Activated CD4-positive, alpha-beta memory T cell treated with anti-CD3 and anti-CD28 coated beads for 36 hours (primary cell): ENCODE measurements at places on chromosomes 11 and 22. TPM values are rescaled to one million over a fixed set of nuclear protein-coding genes. Genes with fewer than 3 reads are reported as not detected.

The TYR gene
- total RNA-seq = not detected

The OR2AG2 gene
- total RNA-seq = not detected

The NRXN2 gene
- 0.41 TPM for total RNA-seq

DNA sequence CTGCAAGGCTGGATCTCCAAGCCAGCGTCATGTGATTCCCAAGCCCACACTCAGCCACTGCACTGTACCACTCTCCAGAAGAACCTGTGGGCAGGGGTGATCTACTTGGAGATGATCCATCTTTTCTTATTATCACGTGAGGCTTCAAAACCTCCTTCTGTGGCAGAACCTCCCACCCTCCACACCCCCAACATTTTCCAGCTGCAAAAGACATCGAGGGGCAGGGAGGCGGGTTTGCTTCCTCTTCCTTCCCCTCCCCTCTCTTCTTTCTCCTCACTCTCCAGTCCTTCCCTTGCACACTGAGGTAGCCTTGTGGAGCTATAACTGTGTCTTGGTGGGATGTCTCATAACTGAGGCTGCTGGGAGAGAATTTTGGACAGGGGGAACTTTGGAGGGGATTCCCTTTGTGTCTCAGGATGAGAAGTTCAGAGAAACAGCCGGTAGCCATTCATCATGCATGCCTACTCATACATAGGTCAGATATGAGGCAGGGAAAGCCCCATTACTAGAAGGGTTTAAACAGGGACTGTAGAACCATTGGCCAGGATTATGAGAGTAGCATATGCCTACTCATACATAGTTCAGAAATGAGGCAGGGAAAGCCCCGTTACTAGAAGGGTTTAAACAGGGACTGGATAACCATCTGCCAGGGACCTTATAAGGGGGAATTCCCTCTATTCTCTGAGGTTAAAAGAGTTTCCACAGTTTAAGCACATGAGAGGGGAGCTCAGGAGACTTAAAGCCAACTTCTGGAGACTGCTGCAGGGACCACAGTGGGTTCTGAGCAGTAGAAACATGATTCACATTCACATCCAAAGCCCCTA, 420.7 kb upstream of the CADM1 start:
- peaks cover 16% of the 10 kb centered on the region for H3K4me1 ChIP-seq
- H3K4me3 ChIP-seq = no peak overlapping the region
- H3K27me3 ChIP-seq = peaks cover 15% of the 10 kb centered on the region
- H3K27ac ChIP-seq = no peak overlapping the region
- peak; percentile 56 for DNase-seq

The OR52E2 gene
- total RNA-seq = not detected

The ACTN3 gene
- total RNA-seq = 0.24 TPM

DNA sequence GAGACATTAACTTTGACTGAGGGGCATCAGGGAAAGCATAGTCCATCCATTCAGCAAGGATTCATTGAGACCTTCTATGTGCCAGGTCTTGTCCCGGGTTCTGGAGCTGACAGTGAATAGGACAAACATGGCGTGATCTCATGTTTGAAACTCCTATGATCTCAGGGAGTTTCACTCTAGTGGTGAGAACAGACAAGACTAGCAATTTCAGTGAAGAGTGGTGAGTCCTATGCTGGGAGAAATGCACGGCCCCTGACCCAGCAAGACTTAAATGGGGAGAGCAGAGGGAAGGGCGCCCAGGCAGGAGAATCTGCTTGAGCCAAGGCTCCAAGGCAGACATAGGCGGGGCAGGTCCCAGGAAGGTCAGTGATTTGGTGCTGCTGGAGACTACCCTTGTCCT, 155.7 kb downstream of the CEP164 start:
- no peaks in the 10 kb centered on the region for H3K36me3 ChIP-seq
- H3K4me3 ChIP-seq = no peak overlapping the region
- no peak for DNase-seq
- H3K27ac ChIP-seq = no peak overlapping the region
- no peaks in the 10 kb centered on the region for H3K27me3 ChIP-seq

The ARVCF gene
- 1.5 TPM for total RNA-seq

DNA sequence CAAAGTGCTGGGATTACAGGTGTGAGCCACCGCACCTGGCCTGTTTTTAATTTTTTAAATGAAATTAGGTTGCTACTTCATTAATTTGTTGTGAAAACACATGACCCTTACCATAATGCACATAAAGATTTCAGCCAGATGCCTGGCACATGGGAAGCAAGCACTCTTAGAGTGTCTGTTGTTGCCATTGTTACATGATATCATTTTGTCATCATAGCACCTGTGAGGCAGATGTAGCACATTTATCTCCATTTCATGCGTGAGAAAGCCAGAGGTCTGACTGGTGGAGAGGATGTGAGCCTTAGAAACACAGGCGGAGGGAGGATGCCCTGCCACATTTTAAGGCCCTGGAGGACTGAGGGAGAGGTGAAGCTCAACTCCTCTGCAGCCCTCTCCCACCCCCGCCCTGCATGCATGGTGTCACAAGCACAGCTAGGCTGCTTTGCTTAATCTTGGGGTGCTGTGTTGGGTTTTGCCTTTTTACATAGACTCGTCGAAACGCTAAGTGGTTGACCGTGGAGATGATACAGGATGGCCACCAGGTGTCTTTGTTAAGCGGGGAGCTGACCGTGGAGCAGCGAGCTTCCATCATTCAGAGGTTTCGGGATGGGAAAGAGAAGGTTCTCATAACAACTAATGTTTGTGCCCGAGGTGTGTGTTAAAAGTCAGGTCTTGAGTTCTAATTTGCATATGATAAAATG, 14.0 kb downstream of the DDX25 start:
- H3K36me3 ChIP-seq = no peaks in the 10 kb centered on the region
- H3K4me3 ChIP-seq = no peak overlapping the region
- peaks cover 31% of the 10 kb centered on the region for H3K27me3 ChIP-seq
- H3K4me1 ChIP-seq = no peaks in the 10 kb centered on the region
- DNase-seq = no peak

- H3K27me3 ChIP-seq = peaks cover 9% of the 10 kb centered on the region
- no peak overlapping the region for H3K27ac ChIP-seq
- H3K36me3 ChIP-seq = no peaks in the 10 kb centered on the region
- no peak for DNase-seq
Measured at GRCh38 chr11:64703048-64703447, 19.9 kb downstream of the NRXN2 start.

GRCh38 chr11:64204464-64204989, 2.0 kb upstream of the FERMT3 start:
- peak; percentile 88 for DNase-seq
- peak overlapping the region; percentile 87 for H3K27ac ChIP-seq
- peaks cover 66% of the 10 kb centered on the region for H3K36me3 ChIP-seq
- H3K27me3 ChIP-seq = no peaks in the 10 kb centered on the region
- H3K4me3 ChIP-seq = peak overlapping the region; percentile 64

DNA sequence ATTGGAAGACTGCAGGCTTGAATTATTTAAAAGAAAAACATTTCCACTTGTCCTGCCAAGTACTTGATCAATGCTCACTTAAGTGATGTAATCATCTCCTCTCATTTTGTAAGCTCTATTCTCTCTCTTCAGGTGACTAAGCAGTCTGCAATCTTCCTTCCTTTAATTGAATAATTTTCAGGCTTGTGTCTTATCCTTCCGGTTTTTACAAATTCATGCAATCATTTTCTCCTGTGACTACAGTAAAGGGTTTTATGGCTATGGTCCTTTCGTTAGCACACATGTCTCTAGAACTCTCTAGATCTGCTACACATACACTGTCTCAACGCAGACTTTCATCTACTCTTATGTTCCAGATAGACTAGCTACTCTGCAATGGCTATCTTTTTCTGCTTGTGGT, 12.6 kb upstream of the UPB1 start:
- no peaks in the 10 kb centered on the region for H3K27me3 ChIP-seq
- no peak overlapping the region for H3K27ac ChIP-seq
- H3K36me3 ChIP-seq = no peaks in the 10 kb centered on the region
- H3K4me3 ChIP-seq = no peak overlapping the region
- H3K4me1 ChIP-seq = peaks cover 25% of the 10 kb centered on the region
- DNase-seq = no peak

- no peaks in the 10 kb centered on the region for H3K36me3 ChIP-seq
- no peak overlapping the region for H3K27ac ChIP-seq
- no peak overlapping the region for H3K4me3 ChIP-seq
- DNase-seq = peak; percentile 90
Measured at GRCh38 chr22:25057013-25057881, 104.7 kb downstream of the KIAA1671 start.

- H3K4me3 ChIP-seq = no peak overlapping the region
- DNase-seq = no peak
Measured at GRCh38 chr11:13302420-13302958, 24.9 kb downstream of the BMAL1 start.

The VPREB1 gene
- total RNA-seq = not detected

GRCh38 chr22:44574640-44575380, 76.8 kb upstream of the RTL6 start:
- H3K27ac ChIP-seq = no peak overlapping the region
- H3K4me3 ChIP-seq = no peak overlapping the region
- DNase-seq = no peak
- H3K27me3 ChIP-seq = peaks cover 34% of the 10 kb centered on the region
- H3K36me3 ChIP-seq = no peaks in the 10 kb centered on the region

The CD3E gene
- total RNA-seq = 488 TPM

The MTMR3 gene
- 25.3 TPM for total RNA-seq

DNA sequence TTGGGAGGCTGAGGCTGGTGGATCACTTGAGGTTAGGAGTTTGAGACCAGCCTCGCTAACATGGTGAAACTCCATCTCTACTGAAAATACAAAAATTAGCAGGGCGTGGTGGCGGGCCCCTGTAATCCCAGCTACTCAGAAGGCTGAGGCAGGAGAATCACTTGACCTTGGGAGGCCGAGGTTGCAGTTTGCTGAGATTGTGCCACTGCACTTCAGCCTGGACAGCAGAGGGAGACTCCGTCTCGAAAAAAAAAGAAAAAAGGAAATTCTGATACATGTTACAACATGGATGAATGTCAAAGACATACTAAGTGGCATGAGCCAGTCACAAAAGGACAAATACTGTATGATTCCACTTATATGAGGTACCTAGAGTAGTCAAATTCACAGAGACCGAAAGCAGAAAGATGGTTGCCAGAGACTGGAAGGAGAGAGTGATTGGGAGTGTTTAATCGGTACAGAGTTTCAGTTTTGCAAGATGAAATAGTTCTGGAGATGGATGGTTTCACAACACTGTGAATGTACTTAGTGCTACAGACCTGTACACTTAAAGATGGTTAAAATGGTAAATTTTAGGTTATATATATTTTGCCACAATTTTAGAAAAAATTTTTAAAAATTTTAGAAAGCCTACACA, 92.3 kb downstream of the BLID start:
- no peaks in the 10 kb centered on the region for H3K27me3 ChIP-seq
- no peaks in the 10 kb centered on the region for H3K4me1 ChIP-seq
- H3K27ac ChIP-seq = no peak overlapping the region
- H3K4me3 ChIP-seq = no peak overlapping the region

- no peak for DNase-seq
- no peaks in the 10 kb centered on the region for H3K36me3 ChIP-seq
- peaks cover 15% of the 10 kb centered on the region for H3K4me1 ChIP-seq
- no peaks in the 10 kb centered on the region for H3K27me3 ChIP-seq
- peak overlapping the region; percentile 88 for H3K4me3 ChIP-seq
Measured at GRCh38 chr22:38655519-38656255, 505 bp downstream of the FAM227A start.

DNA sequence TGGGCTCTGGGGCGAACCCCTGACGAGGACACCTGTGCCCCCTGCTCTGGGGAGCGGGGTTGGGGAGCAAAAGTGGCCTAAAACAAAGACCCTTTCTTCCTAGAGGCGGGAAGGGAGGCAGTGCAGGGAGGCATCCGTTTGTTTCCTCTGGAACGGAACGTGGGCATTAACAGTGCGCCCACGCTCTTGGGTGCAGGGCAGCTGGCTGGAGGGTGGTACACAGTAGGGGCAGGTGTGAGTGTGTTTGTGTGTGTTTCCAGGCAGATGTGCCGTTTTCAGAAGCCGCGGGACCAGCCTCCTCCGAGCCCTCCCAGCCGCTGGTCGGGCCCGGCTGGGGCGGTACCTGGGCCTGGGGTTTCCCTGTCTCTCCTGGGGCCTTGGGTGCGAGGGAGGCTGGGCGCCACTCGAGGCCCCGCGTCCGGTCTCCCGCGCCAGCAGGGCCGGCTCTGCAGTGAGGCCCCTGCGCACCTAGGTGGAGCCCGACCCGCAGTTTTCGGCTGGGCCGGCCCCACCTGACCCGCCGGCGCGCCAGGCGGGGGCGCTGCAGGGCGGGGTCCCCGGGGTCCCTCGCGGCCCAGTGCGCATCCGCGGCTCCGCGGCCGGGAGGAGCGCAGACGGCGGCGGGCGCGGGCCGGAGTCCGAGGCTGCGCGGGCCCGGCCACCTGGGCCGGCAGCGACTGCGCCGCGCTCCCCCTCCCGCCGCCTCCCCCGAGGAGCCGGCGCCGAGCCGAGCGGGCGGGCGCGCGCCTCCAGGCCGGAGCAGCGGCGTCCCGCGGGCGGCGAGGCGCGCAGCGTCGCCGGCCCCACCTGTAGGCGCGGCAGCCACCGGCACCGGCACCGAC, 1252.7 kb downstream of the BRD1 start:
- H3K4me1 ChIP-seq = peaks cover 2% of the 10 kb centered on the region
- no peak overlapping the region for H3K27ac ChIP-seq
- H3K4me3 ChIP-seq = no peak overlapping the region
- DNase-seq = peak; percentile 40
- H3K27me3 ChIP-seq = peaks cover 25% of the 10 kb centered on the region

DNA sequence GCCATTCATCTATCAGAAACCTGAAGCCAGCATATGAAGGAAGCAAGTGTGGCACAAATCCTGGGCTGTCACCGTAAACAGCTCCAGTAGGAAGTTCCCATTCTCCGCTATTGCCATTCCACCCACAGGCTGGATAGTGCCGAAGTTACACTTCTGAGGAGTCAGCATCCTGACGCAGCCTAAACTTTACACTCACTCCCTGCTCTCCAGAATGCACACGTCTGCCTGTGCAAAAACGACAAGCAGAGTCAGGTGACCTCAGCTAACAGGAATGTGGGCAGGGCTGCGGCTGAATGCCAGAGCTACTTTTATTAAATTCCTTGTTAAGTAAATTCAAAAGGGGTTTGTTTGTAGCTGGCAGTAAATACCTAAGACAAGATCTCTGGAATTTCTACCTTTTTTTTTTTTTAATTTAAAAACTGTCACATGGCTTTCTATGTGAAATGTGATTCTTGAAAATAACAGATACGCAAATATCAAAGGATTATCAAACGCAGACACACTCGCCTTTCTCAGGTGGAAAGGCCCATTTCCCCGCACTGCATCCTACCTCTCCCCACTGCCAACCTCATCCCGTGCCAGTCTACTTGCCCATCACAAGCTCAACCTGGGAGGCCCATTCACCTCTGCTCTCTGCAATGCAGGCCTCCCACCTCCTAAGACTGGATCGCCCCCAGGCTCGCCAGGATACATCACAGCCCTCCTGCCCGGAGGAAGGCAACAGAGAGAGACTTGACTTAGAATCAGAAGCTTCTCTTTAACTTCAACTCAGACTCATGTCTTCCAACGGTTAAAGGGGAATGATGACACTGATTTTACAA, 33.5 kb downstream of the NFRKB start:
- no peak for DNase-seq
- peaks cover 38% of the 10 kb centered on the region for H3K4me1 ChIP-seq
- H3K36me3 ChIP-seq = peaks cover 52% of the 10 kb centered on the region

The APOL1 gene
- total RNA-seq = 44.7 TPM

The TRIM48 gene
- not detected for total RNA-seq

The SSTR3 gene
- total RNA-seq = 9.3 TPM

The LMNTD2 gene
- 3.9 TPM for total RNA-seq

The MN1 gene
- 0.07 TPM for total RNA-seq

The ROBO4 gene
- total RNA-seq = not detected
